Osteoblast (primary cell): ENCODE measurements at places on chromosomes 2 and 18.
A peak's percentile ranks its signal among the peaks of the same experiment; 100 is the strongest.

GRCh38 chr2:128668946-128669345 lies 350.3 kb upstream of the HS6ST1 start:
- H3K4me3 ChIP-seq: no peak overlapping the region
- no peaks in the 10 kb centered on the region for H3K36me3 ChIP-seq
- no peak overlapping the region for H3K27ac ChIP-seq
- H3K4me1 ChIP-seq: no peaks in the 10 kb centered on the region
- no peaks in the 10 kb centered on the region for H3K27me3 ChIP-seq
- DNase-seq: no peak

DNA sequence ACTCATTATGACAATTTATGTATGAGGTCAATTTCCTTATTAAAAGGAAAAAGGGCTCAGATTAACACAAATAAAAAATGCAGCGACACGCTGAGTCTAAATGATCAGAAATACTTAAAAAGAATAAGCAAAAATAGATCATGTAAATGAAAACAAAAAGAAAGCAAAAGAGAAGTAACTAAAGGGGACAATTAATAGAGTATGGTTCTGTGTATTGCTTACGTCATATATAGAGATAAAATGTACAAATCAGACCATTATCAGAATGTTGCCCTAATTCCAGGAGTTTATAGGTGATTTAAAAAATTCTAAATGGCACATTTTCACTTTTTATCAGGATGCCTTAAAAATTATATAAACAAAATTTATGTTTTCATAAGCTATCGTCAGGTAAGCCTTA lies 189.5 kb downstream of the DNAH7 start:
- H3K4me1 ChIP-seq: no peaks in the 10 kb centered on the region
- no peak overlapping the region for H3K4me3 ChIP-seq
- no peak for DNase-seq
- H3K27me3 ChIP-seq: no peaks in the 10 kb centered on the region

- no peaks in the 10 kb centered on the region for H3K4me1 ChIP-seq
- H3K36me3 ChIP-seq: no peaks in the 10 kb centered on the region
- DNase-seq: no peak
- H3K4me3 ChIP-seq: no peak overlapping the region
These were observed 61.1 kb upstream of the LPIN2 start for GRCh38 chr18:3074087-3074486.

GRCh38 chr2:160736148-160737028 lies 242.8 kb upstream of the RBMS1 start:
- peaks cover 19% of the 10 kb centered on the region for H3K4me1 ChIP-seq
- peak; percentile 67 for DNase-seq
- H3K27me3 ChIP-seq: no peaks in the 10 kb centered on the region
- no peak overlapping the region for H3K4me3 ChIP-seq

- no peak overlapping the region for H3K27ac ChIP-seq
- H3K4me3 ChIP-seq: no peak overlapping the region
- H3K36me3 ChIP-seq: no peaks in the 10 kb centered on the region
These were observed 25.9 kb downstream of the HS6ST1 start for GRCh38 chr2:128292599-128293425.
